ENCODE measurements at places on chromosomes 3 and 15. TPM values are rescaled to one million over a fixed set of nuclear protein-coding genes. Genes with fewer than 3 reads are reported as not detected.

NLGN1 gene
- 22.2 TPM for total RNA-seq

GRCh38 chr3:17645074-17645698, 97.2 kb downstream of the TBC1D5 start:
- H3K27me3 ChIP-seq: no peaks in the 10 kb centered on the region
- no peaks in the 10 kb centered on the region for H3K36me3 ChIP-seq
- peaks cover 3% of the 10 kb centered on the region for H3K4me1 ChIP-seq

BOC gene
- 9.6 TPM for total RNA-seq

GRCh38 chr3:168598250-168598649, 502.5 kb upstream of the GOLIM4 start:
- no peaks in the 10 kb centered on the region for H3K4me1 ChIP-seq
- H3K4me3 ChIP-seq: no peak overlapping the region
- H3K27me3 ChIP-seq: no peaks in the 10 kb centered on the region
- no peak overlapping the region for H3K27ac ChIP-seq
- no peaks in the 10 kb centered on the region for H3K36me3 ChIP-seq

GABRB3 gene
- 4.5 TPM for total RNA-seq
